Fibroblast of skin of scalp (primary cell): ENCODE measurements at places on chromosomes 16 and 17.

GRCh38 chr17:44414394-44415155 lies 25.1 kb upstream of the ITGA2B start:
- no peak for DNase-seq

DNA sequence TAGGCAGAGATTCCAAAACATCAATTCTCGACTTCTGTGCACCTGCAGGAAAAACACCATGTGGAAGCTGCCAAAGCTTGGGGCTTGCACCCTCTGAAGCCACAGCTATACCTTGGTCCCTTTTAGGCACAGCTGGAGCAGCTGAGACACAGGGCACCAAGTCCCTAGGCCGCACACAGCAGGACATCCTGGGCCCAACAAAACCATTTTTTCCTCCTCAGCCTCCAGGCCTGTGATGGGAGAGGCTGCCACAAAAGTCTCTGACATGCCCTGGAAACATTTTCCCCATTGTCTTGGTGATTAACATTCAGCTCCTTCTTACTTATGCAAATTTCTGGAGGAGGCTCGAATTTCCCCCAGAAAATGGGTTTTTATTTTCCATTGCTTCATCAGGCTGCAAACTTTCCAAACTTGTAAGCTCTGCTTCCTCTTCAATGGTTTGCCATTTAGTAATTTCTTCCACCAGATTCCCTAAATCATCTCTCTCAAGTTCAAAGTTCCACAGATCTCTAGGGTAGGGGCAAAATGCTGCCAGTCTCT lies 24.3 kb upstream of the COL1A1 start:
- no peak for DNase-seq

- DNase-seq = peak; percentile 14
Observed at GRCh38 chr17:30340801-30341356, 7.0 kb upstream of the TMIGD1 start.

- DNase-seq = no peak
Observed at GRCh38 chr17:28078341-28079229, 36.1 kb downstream of the NLK start.

- DNase-seq = no peak
Observed at GRCh38 chr17:47297661-47298400, 25.9 kb upstream of the EFCAB13 start.

GRCh38 chr16:1351582-1352362 lies at the start of the genes GNPTG and TSR3:
GNPTG (plus strand) TSS chr16:1351931; CDS start chr16:1351966, 35 bp downstream.
TSR3 (minus strand) TSS chr16:1351878; CDS start chr16:1351804, 74 bp downstream.
- peak; percentile 92 for DNase-seq

- DNase-seq = no peak
Observed at GRCh38 chr16:2529061-2529931, 1.9 kb downstream of the CEMP1 start.

GRCh38 chr17:42673885-42674754 lies 2.7 kb downstream of the PLEKHH3 start:
- DNase-seq = peak; percentile 64

DNA sequence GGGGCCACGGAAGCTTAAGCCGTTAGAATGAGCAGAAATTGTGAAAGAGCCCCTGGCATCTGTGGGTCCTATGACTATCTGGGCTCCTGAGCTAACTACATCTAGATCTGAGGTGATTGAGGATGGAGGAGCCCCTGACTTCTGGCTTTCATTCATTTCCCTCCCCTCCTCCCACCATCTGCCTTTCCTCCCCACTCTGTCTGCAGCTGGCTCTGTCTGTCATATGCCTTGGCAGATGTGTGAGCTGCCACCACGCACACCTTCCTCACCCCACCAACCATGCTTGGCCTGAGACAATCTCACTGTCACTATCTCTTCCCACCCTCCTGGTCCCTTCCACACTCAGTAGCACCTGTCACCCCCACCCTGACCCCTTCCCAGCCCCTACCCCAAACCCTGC lies 5.1 kb downstream of the CD300E start:
- DNase-seq = no peak

DNA sequence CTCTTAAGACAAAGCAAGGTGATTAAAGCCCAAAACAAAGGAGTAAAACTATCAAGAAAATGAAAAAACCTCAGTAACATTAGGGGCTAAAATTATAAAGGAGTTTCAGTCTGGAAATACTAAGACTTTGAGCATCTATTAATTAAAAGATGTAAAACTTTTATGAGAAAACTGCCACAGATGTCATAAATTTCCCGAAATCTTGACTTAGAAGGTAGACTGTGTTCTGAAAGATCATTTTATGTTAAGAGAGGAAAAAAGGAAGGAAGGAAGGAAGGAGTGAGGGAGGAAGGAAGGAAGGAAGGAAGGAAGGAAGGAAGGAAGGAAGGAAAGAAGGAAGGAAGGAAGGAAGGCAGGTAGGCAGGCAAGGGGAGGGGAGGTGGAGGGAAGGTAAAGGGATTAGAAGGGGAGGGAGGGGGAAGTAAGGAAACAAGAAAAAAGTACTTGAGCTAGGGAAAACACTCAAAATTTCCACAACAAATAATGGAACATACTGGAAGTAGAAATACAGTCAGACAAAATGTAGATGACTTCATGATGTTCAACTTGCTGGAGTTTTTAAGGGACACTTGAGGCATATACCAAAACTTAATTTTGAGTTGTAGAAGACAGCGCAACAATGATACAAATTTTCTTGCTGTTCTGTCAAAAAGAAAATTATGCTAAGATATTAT lies 2.0 kb downstream of the KRTAP4-5 start:
- no peak for DNase-seq

DNA sequence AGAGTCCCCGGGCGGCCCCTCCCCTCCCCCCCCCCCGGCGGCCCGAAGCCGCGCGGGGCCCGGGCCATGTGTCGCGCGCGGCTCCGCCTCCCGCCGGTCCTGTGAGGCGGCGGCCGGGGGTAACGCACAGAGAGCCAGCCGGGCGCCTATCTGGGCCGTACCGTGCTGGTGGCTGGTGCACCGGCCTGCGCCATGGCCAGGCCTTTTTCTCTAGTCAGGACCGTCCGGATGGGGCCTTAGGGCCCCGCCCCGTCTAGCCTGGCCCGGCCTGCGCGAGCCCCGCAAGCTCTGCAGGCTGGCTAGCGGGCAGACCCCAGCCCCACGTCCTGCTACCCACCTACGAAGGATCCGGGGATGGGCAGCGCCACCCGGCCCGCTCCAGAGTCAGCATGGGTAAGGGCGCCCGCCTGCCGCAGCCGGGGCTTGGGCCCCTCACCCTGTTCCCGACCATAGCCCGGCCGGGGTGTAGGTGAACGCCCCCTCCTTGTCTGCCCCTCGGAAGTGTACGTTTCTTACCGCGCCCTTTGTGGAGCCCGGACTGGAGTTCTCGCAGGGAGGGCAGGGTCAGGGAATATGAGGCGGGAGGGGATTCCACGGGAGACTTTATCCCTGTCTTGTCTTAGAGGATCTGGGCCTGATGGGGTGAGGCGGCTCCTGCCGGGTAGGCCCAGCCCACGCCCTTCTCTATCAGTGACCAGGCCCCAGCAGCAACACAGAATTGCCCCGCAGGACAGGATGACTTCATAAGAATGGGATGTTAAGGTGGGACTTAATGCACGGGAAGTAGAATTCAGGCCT lies at the start of gene CENPT:
Gene CENPT, minus strand, starts transcription at position 630 of the 798 bp plus-strand sequence. CDS start 13,834 bp downstream, outside the sequence.
- peak; percentile 57 for DNase-seq

DNA sequence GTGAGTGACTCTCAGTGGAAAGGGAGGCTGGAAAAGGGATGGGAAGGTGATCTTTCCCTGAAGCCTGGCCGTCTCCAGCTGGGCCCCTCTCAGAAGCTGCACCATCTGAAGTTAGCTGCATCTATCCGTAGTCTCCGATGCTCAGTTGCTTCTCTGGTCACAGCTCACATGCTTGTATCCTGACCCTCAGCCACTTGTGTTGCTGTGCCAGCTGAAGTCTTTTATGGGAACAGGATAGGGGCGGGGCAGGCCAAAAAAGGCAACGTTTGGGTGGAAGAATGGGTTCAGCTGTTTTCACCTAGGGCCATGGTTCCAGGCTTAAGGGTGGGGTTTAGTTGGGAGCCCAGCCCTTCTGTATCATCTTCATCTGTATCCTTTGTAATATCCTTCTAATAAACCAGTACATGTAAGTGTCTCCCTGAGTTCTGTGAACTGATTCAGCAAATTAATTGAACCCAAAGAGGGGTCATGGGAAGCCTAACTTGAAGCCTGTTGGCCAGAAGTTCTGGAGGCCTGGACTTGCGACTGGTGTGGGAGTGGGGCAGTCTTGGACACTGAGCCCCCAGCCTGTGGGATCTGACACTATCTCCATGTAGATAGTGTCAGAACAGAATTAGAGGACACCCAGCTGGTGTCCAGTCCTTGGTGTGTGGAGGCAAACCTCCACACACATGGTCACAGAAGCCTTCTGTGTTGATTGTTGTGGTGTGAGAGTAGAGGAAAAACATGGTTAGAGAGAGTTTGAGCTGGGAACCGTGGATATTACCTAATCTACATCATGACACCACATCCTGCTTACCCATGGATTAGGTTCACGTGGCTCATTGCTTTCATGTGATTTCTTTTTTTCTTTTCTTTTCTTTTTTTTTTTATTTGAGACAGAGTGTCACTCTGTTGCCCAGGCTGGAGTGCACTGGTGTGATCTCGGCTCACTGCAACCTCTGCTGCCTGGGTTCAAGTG lies 49.3 kb upstream of the FBXO47 start:
- DNase-seq = no peak

GRCh38 chr16:50302472-50303005 lies 36.2 kb downstream of the ADCY7 start:
- no peak for DNase-seq

DNA sequence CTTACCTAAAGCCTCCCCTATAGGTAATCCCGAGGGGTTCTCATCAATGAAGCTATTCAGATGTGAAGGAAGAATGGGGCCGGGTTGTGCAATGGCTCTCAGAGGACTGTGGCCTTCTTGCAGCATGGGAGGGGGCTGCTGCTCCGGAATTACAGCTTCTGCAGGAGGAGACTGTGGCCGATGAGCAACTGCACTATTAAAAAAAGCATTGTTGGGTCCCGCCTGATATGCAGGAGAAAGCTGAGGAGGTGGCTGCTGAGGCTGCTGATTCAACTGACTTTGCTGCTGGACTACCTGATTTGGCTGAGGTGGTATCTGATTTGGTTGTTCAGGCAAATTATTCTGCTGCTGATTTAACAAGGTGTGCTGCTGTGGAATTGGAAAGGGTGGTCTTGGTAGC lies 64.8 kb downstream of the CACNG1 start:
- no peak for DNase-seq

- DNase-seq = no peak
Observed at GRCh38 chr17:35064516-35065215, 1.2 kb upstream of the RFFL start.

- no peak for DNase-seq
Observed at GRCh38 chr17:48757524-48757961, 29.0 kb upstream of the HOXB13 start.

DNA sequence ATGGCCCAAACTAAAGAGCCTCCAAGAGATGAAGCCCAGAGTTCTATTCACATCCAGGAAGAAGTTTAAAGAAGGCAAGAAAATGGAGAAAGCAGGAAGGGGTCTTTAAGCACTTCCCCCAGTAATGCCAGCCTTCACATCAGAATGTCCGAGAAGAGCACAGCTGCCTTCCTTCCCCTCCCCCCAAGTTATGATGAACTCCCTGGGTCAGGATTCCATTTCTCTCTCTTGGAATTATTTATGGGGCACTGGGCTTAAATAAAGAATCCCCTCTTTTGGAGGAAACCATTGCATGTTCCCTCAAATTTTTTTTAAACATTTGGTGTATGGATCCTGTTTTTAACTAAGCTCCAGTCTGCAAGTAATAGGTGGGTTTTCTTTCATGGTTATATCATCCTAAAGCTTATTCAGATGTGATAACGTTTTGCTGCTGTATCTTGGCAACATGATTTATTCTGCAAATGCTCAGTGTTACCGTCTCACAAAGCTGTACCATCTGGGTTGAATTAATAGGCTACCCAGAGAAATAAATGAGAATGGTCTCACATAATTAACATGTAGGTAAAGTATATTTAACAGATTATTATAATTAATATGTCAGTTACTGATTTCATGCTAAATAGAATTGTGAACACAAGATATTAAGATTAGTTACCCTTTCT lies 160.9 kb upstream of the TOX3 start:
- no peak for DNase-seq
